ENCODE measurements at places on chromosomes 11 and 22.

GRCh38 chr22:37953062-37953436 lies 352 bp downstream of the C22orf23 start:
- DNase-seq: no peak

GRCh38 chr11:30393012-30393411 lies 70.1 kb downstream of the ARL14EP start:
- no peak for DNase-seq

DNA sequence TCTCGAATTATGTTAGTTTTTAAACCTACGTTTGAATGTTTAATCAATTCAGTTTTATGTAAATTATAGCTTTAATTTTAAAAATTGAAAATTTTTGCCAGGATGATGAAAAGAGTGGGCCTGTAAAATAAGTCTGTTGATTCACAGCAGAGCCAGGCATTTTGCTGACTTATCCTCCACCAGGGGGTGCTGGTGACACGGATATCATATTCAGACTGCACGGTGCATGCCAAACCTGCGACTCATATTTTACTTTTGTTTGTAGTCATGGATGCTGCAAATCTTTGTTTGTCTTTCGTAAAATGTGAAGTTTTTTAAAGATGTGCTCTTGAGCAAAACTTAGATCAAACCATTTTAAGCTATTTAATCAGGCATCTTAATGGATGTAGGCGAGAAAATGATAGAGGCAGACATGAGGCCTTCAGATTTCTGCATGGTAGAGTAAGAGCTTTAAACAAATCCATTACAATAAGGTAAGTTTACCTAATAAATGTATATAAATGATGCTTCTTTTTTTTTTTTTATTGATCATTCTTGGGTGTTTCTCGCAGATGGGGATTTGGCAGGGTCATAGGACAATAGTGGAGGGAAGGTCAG lies 3.6 kb upstream of the OR8B3 start:
- no peak for DNase-seq

DNA sequence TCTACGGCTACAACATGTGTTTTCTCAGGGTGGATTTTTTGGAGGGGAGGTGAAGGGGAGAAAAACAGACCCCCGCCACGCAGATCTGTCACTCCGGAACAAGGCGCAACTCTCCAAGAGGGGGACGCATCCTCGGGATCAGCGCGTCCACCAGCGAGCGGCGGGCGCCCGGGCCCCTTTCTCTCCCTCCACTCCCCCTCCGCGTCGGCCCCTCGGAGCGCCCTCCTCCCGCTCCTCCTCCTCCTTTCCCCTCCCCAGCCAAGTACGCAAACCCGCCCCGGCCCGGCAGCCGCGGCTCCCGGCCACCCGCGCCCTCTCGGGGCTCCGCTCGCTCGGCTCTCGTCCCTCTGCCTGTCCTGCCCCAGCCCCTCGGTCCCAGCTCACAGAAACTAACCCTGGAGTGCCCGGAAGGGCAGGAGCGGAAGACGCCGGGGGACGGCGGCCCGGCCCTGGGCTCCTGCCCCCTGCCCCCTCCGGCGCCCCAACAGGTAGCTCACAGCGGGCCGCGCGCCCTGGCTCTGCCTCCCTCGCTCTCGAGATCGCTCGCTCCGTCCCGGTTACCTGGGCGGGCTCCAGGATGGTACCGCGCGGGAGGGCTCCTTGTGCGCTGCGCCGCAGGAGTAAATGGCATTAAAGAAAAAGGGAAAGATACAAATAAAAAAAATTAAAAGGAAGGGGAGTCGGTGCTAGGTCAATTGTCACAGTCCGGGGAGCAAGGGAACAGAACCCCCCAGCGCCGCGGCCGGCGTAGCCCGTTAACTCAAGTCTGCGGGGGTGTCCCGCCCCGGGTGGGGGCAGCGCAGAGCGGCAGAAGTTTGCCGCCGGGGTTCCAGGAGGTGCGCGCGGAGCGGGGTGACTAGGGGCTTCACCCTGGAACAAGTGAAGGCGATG lies 131.4 kb upstream of the C11orf58 start:
- DNase-seq: no peak

- DNase-seq: peak; percentile 40
Observed at GRCh38 chr11:6618117-6619003, 862 bp downstream of the TPP1 start.

- DNase-seq: no peak
Observed at GRCh38 chr11:21768388-21768787, 424.5 kb upstream of the ANO5 start.

DNA sequence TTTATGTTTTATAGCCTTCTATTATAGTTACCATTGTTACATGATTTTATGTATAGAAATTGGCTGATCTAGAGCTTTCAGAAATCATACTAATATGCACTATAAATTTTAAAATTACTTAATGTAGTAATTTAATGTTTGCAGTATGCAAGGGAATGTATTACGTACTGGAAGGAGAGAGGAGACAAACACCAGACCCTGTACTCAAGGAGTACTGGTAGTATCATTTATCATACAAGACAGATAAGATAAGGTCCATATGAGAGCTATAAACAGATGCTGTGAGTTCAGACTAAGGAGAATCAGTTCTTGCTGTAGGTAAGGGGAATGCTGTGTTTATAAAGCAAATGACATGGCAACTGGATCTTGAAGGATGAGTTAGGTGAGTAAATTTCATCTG lies 765 bp downstream of the BCO2 start:
- no peak for DNase-seq

DNA sequence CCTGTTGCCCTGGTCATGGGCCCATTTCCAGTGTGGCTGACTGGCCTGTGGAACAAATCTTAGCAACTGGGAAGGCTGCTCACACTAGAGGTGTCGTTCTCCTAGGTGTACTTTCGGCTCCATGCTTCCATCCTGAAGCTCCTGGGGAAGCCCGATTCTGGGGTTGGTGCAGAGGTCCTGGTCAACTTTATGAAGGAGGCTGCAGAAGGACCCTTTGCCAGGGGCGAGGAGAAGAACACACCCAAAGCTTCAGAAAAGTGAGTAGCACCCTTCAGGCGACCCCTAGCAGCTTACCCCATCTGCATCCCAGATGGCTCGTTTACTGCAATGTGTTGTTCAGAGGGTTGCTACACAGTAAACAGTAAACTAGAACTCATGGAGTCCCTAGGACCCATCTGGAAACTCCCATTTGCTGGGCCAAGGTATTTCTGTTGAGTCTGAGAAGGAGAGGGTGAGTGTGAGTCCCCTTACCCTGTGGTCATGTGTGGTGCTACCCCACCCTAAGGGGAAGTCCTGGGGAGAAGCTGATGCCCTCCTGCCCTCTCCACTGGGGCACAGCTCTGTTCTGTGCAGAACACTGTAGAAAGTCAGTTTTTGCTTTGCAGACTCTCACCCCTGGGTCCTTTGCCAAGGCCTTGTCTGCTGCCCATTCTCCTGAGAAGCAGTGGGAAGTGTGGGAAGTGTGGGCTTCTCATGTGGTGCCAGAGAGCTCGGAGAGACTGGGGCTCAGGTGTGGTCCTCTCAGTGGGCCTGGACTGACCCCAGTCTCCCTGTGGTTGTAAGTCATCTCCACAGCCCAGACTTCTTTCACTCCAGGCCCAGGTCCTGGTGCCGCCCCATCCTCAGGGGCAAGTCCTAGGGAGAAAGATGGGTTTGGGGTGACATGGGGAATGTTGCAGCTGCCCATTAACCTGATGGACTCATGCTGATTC lies 85.0 kb downstream of the CABIN1 start:
- DNase-seq: no peak

- DNase-seq: no peak
Observed at GRCh38 chr11:62458212-62459002, 39.6 kb downstream of the SCGB1A1 start.

DNA sequence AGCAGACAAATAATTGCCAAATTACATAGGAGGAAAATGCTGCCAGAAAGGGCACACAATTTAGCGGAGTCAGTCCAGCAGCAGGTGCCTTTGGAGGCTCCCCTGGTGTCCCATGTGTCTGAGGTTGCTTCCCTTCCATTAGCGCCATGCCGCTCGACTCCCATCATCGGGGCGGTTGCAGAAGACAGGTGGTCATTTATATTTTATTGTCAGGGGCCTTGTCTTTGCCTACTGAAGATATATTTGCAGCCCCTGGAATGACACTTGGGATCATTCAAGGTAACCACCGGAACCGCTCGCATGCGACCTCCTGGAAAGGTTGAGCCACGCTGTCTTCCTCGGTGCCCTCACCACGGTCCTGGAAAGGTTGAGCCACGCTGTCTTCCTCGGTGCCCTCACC lies 298.3 kb downstream of the TBC1D22A start:
- no peak for DNase-seq

- no peak for DNase-seq
Observed at GRCh38 chr22:24040946-24041345, 29.8 kb downstream of the CABIN1 start.

GRCh38 chr22:36773935-36774334 lies 2.0 kb downstream of the IFT27 start:
- DNase-seq: no peak

DNA sequence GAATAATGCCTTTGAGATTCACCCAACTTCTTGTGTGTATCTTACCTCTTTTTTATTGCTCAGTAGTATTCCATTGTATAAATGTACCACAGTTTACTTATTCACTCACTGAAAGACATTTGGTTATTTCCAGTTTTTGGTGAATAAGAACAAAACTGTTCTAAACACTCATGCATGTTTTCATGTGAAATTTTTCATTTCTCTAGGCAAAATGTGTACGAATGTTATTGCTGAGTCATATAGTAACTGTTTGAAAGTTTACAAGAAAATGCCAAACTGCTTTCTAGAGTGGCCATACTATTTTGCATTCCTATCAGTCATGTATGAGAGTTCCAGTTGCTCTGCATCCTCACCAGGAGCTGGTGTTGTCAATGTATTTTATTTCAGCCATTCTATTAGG lies 8.8 kb upstream of the EMSY start:
- no peak for DNase-seq

- DNase-seq: no peak
Observed at GRCh38 chr22:43833286-43834240, 21.5 kb upstream of the EFCAB6 start.

GRCh38 chr11:60810569-60810968 lies 25.4 kb downstream of the MS4A10 start:
- DNase-seq: no peak

DNA sequence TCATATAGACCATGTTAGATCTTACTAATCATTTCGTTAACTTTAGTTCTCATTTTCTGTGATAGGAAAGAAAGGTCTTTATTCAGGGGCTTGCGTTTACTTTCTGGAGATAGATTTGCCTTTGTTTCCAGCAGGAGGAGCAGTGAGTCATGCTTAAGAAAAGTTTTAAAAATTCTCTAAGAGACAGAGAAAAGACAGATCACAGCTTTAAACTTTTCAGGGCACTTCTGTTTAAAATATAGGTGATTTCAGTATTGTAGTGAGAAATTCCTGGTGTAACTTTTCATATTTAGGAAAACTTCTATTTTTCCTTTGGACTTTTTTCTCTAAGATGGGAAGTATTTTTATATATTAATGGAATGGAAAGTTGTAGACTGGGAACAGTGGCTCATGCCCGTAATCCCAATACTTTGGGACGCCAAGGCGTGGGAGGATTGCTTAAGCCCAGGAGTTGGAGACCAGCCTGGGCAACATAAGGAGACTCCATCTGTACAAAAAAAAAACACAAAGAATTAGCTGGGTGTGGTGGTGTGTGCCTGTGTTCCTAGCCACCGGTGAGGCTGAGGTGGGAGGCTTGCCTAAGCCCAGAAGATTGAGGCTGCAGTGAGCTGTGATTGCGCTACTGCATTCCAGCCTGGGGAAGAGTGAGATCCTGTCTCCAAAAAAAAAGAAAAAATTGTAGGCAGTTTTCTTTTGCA lies 60.3 kb downstream of the ATXN10 start:
- DNase-seq: no peak

DNA sequence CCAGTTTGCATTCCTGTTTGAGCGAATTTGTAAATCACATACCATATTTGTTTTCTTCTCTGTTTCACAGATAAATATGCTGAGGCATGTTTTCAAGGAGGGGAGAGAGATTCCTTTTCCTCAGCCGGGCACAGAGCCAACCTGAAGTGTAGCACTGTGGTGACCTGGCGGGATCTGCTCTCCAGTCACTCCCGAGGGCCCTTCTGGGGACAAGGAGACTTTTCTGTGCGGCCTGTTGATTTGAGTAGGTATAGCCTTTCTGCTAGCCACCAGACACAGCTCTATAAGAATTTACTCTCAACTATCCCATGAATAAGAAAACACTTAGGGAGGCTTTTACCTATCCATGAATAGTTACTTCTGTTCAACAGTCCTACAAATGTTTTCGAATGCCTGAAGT lies 63.5 kb upstream of the FDX1 start:
- no peak for DNase-seq

GRCh38 chr11:80519596-80520506 lies 1079.0 kb upstream of the TENM4 start:
- DNase-seq: no peak

DNA sequence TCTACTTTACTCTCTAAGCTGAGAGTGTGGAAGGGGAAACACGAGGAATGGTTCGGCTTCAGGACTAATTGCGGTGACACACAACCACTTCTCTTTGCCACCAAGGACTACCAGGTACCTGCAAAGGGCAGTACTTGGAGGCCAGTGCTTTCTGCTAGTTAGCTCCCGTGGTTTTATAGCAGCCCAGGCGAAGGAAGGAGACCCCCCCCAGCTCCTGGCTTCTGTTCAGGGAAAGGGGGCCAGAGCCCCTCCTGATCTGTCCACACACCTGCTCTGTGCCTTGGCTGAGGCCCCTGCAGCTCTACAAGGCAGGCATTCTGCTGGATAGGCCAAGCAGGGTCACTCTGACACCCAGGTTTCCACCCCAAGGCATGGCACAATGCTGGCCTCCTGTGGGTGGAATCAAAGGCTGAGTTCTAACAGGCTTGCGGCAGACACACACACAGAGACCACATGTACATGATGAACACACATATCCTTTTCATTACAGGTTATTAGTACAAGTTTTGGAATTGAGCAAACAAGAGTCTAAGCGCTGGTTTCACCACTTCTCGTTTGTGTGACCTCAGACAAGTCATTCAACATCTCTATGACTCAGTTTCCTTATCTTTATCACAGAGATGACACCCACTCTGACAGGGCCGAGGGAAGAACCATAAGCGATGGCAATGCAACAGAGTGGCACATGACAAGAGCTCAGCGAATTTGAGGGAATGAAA lies 7.5 kb downstream of the SERPIND1 start:
- DNase-seq: no peak

DNA sequence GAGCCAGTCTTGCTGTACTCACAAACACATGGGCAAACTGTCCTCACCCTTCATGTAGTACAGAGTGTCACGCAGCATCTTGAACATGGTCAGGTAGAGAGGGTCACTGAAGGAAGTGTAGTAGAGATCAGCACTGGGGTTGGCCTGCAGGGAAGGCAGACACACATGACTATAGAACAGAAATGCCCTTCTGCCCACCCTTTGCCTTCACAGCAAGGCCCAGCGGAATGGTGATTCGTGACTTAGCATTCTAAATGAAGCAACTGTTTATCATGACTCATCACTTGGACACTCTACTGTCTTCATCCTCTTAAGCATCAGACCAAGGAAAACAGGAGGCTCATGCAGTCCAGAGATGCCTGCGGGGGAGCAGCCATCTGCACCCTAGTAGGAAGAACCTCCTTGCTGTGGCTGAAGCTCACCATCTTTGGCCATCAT lies 33.4 kb downstream of the SERPIND1 start:
- no peak for DNase-seq

All from stimulated activated CD8-positive, alpha-beta memory T cell treated with anti-CD3 and anti-CD28 coated beads, Interleukin-7, amount 100 ng/mL, for 1 hour (primary cell).